ENCODE measurements at places on chromosomes 5 and 9.

DNA sequence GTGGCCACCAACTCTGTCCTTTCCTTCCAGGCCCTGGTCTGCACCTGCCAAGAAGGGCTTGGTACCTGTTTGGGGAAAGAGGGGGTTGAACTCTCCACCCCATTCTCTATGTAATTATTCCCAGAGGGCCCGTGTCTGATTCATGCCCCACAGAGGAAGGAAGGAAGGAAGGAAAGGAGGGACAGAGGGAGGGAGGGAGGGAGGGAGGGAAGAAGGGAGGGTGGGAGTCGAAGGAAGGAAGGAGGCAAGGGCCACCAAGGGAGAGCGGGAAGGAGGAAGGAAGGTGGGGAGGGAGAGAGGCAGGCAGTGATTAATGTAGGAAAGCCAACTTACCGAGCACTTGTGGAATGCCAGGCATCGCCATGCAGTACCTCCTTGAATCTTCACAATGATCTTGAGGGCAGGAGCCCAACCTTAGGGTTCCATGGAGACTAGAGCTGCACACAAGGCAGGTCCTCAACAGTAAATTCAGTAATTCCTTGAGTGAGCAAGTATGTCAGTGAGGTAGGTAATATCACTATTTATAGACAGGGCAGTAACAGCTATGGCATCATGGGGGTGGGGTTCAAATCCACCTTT is 75.8 kb downstream of the FGF18 start:
- DNase-seq = no peak

- no peak for DNase-seq
These were observed 2209.2 kb downstream of the MAT2B start for GRCh38 chr5:165714598-165714997.

DNA sequence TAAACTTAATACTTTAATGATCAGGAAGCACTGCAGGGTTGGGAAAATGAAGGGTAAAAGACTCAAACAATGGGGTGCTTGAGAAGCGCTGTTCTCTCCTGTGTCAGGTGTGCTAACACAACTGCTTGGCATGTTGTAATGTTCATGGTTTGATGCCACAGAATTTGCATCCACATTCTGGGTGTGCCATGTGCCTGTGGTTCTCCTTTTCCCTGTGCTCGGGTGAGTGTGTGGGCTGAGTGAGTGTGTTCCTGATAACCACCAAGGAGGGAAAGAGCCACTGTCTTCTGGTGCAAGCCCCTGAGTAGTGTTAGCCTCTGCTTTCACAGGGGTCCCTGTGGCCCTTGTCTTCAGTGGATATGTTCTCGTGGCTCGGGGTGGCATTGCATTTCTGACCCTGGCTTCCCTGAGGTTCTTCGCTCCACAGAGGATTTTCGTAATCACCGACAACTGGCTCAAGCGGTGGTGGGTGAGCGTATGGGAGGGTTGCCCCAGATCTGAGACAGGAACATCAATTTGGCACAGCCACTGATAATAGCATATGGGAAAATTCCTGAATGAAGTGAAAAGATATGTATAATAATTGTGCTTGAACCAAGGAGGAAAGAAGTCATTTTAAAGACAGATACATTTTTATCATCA is 102.0 kb downstream of the MVB12B start:
- DNase-seq = no peak

GRCh38 chr9:82726424-82727276 is 336.3 kb downstream of the RASEF start:
- DNase-seq = no peak

DNA sequence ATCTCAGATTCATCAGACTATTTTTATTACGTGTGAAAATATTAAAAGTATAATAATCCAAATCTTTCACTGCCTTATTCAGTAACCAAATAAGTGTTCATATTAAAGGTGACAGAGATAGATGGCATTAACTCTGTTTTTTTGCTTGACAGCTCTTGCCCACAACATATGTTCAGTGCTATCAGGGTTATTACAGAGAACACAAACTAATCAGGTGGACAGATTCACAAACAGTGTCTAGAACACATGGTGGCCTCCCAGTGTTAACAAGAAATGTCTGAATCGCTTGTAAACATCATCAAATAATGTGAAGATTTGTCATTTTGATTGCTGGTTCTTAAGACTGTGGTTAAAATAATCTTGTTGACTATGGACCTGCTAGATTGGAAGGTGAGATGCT is 609.1 kb upstream of the GRAMD2B start:
- no peak for DNase-seq

- no peak for DNase-seq
These were observed 8.8 kb upstream of the NHP2 start for GRCh38 chr5:178162481-178162880.

DNA sequence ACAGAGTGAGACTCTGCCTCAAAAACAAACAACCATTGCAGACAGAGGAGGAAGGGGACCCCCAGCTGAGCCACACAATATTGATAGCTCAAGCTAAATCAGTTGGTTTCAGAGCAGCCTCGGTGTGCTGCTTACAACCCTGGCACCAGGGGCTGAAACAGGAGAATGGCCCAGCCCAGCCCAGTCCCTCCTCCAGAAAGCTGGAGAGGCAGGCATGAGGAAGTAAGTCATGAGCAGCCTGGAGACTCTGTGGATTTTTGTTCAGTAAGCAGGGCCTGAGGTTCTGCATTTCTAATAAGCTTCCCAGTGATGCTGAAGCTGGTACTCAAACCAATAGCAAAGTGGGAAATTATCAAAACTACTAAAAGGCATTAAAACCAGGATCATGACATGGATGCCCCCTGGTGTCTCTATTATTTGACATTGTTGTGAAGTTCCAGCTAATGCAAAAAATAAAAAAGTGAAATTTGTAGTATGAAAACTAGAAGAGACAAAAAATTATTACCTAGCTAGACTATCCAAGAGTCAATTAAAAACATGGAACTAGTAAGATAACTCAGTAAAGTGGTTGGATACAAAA is 14.2 kb downstream of the PRRT1B start:
- no peak for DNase-seq

DNA sequence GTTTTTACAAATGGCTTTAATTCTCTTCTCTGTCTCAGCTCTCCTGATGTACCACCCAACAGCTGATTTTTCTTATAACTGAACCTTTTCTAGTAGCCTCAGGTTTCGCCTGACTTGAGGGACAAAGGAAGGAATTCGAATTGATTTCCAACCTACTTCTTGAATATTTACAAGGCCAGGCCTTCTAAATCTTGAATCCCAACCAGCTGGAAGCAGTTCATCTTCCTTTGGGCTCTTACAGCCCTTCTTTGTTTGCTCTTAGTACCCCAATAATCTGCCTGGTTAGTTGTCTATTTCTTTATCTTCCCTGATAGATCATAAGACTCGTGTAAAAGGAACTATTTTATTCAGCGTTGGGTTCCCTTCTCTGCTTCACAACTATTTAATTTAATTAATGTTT is 95.9 kb downstream of the NLN start:
- no peak for DNase-seq

Measured in NCI-H510A (cell line).